Stomach (tissue), 19 donors: ENCODE measurements at places on chromosomes 3 and 15. TPM values are rescaled to one million over a fixed set of nuclear protein-coding genes. Genes with fewer than 3 reads are reported as not detected.

GRCh38 chr3:60952055-60952454 lies 299.2 kb downstream of the FHIT start:
- DNase-seq = no peak

- DNase-seq = no peak
Measured at GRCh38 chr3:46070595-46071093, 43.4 kb upstream of the XCR1 start.

GRCh38 chr3:152557302-152557999 lies 277.5 kb upstream of the P2RY1 start:
- no peak for DNase-seq

DNA sequence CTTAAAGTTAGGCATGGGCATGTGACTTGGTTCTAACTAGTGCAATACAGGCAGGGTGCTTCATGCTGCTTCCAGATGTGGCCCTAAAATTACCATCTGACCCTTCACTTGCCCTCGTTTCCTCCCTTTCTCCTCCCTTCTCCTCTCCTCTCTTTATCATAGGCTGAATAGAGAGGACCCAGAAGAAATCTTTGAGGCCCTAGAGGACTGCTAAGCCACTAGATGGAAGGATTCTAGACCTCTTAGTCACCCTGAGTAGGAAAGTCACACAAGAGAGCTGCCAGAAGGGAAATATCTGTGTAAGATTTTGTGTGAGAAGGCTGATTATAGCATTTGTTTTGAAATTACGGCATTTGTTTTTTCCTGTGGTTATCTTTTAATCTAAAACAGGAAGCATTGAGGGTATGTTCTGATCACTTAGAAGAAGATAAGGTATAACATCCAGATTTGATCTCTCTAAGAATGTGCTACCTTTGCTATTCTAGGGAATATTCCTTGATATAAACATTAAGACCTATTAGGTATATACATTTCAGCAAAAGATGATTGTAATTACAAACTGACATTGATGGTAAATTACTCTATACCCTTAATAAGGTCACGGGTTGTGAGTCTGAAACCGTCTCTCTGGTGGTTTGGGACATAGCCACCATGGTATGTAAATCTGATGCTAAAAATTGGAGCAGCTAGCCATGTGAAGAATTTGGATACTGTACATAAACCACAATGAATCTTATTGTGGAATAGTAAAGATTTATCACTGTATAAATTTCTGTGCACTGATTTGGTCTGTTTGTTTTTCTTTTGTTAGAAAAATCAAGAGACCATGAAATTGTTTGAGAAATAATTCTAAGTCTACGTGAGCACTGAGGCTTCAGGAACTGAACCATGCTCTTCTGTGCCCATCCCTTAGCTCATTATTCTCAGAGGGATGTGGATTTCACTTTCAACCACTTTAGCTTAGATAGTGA lies 84.1 kb downstream of the TP63 start:
- peak; percentile 18 for DNase-seq

GRCh38 chr3:44894485-44894884 lies 20.1 kb downstream of the TGM4 start:
- DNase-seq = no peak

GRCh38 chr3:169552533-169552932 lies 111.0 kb downstream of the MECOM start:
- peak; percentile 22 for DNase-seq

- DNase-seq = no peak
Measured at GRCh38 chr15:22872936-22873701, 34.7 kb downstream of the NIPA2 start.

DNA sequence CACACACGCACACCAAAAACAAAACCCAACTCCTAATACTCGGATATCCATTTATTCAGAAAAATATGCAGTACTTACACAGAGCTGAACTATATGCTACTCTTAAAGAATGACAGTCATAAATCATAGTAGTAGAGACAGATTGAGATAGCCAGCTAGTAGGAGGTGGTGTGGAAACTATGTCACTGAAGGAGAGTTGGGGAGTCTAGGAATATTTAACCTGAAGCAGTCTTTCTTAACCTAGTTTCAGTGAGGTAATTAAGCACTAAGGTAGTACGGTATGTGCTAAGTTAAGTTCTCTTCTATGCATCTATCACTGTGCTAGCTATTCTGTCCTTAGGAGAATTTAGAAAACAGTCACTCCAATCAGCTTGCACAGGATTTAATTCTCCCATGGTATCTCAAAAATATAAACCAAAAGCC lies 54.2 kb downstream of the ANKRD28 start:
- DNase-seq = no peak

DNA sequence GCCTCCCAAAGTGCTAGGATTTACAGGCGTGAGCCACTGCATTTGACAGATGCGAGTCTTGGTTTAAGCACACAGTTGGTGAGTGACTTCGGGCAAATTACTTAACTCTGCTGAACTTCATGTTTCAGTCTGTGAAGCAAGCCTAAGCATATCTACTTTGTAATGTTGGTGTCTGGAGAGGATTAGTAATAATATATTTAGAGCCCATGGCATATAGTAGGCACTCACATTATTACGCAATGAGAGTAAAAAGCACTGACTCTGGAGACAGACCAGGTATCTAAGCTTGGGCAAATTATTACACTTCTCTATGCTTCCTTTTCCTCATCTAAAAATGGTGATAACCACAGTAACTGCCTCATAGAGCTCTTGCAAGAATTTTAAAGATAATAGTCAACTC lies 208.7 kb upstream of the P2RY1 start:
- DNase-seq = no peak

- no peak for DNase-seq
Measured at GRCh38 chr3:151283387-151283786, 5.0 kb upstream of the P2RY14 start.

DNA sequence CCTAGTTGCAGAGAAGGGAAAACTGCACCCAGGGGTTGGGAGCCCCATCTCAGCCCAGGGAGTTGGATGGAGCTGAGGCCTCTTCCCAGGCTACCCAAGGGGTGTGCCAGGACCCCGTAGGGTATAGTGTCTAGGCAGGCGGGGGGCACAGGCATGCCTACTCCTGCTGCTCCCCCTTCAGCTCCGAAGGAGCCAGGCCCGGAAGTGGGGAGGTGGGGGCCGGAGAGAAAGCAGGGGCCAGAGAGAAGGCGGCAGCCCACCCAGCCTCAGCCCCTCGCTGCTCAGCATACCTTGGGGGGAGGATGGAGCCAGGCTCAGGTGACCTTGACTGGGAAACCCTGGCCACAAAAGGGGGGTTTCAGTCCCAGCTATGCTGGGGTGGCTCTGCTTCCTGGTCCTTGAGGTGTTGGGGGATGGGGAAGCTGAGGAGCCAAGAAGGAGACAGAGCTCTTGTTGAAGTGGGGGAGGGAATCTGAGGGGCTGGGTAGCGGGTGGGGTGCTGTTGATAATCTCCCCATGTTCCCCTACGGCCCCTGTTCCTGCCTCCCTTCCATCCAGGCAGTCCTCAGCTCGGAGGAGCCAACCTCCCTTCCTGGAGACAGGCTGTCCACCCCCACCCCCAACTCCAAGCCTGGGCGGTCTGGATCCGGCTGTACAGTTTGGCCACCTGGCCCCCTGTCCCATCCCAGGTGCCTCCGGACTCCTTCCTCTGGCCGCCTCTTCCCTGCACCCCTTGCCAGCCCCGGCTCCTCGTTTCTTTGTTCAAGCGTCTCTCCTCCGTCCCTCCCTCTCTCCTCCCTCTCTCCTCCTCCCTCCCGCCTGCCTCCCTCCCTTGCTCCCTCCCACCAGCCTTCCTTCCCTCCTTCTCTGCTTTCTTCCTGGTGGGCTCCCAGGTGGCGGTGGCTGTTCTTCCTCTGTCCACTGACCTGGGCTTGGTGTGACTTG lies 1.7 kb downstream of the SEMA3F start:
- DNase-seq = peak; percentile 57

DNA sequence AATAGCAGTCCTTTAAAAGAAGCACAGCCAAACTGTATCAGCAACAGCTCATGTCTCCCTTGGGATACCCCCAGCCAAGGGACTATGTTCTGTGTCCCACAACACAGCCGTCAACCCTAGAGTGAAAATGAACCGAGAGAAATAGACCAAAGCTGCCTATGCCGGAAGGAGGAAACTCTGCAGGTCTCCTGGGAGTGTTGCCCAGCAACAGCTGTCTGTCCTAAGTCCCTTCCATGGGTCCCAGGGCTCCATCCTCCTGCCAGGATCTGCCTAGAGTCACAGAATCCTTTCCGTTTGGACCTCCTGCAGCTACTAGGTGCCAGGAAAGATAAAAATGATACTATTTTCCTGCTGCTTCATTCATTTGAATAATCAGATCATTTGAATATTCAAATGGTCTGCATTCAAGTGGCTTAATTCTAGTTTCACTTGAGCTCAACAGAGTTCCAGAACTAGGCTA lies 53.1 kb downstream of the TRANK1 start:
- peak; percentile 59 for DNase-seq

DNA sequence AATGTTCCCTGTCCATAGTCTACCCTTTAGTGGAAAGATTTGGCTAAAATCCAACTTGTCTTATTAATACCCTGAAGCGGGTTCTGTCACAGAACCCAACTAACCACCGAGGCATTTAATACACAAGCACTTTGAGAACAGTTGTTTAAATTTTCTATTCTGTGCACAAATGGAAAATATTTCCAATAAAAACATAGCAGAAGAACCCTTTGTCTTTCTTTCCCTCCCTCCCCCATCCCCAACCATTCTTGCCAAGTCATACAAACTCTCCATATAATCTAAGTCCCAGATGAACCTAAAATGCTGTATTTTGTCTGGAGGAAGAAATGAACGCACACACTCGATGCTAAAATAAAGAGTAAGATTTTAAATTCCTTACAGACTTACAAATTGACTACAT lies 126.9 kb upstream of the STRIT1 start:
- DNase-seq = no peak

DNA sequence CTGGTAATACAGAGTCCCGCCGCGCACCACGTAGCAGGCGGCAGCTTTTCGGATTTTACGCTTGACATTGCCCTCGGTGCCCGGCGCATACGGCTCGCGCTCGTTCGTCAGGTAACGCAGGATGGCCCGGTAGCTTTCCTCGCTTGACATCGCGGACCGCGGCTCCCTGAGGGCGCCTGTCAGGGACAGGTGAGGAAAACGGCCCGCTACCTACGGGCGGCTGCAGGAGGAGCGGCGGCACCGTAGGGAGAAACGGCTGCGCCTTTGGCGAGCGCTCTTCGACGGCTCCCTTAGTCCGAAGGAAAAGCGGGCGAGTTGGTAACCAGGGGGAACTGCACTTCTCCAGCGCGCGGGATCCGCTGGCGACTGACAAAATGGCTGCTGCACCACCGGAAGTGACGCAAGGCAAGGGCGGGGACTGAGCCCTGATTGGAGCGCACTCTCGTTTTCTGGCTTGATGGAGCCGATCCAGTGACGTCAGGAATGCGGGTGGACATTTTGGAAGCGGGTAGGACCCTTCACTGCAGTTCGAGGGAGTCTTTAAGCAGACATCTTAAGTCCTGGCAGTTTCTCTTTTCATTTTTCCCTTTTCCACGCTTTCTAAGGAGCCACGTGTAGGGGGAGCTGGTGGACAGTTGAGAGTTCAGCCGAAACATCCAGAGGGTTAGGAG lies at the start of gene ZBTB11:
Gene ZBTB11, minus strand, starts transcription at position 368 of the 671 bp plus-strand sequence. Its CDS starts 218 bp downstream, at position 150.
- peak; percentile 100 for DNase-seq

DNA sequence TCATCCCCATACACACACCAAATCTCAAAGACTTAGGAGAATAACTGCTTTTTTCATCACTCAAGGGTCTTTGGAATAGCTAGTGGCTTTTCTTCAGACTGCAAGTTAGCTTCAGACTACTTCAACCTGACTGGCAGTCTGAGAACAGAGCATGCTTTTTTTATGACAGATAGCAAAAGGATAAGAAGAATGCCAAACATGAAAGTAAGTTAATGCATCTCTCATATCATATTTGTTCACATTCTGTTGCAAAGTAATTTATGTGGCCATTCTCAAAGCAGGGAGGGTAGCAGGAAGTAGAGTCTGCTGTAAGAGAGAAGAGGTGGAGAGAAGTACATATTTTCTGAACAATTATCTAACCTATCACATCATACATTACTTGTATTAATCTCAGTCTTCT lies 544.4 kb downstream of the ZPLD1 start:
- no peak for DNase-seq

- no peak for DNase-seq
Measured at GRCh38 chr3:149384911-149385321, 7.5 kb upstream of the TM4SF1 start.

GRCh38 chr3:151230646-151231045 lies 27.6 kb upstream of the GPR171 start:
- no peak for DNase-seq

GRCh38 chr15:64535460-64536243 lies 75.3 kb downstream of the ZNF609 start:
- DNase-seq = no peak

- DNase-seq = no peak
Measured at GRCh38 chr15:57541271-57541670, 50.4 kb upstream of the MYZAP start.

DNA sequence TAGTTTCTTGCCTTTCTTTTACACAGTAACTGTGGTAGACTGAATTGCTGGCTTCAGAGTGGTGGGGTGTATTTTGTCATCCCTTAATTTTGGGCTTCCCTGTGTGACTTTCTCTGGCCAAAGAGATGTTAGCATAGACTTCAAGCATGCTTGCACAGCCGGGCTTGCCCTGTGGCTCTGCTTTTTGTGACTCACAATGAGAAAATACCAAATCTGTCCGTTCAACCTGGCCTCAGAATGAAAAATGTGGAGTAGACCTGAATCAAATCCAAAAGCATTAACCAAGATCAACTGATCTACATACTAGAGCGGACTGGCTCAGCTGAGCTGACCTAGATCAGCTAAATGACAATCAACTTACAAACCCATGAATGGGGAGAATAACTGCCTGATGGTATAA lies 51.4 kb downstream of the PLAAT1 start:
- no peak for DNase-seq

CCDC9B gene
- total RNA-seq = 0.58 TPM

DAG1 gene
- total RNA-seq = 33.0 TPM

ABI3BP gene
- 152 TPM for total RNA-seq

ZNF501 gene
- 3.5 TPM for total RNA-seq

SNTN gene
- total RNA-seq = not detected

PTPN23 gene
- 26.3 TPM for total RNA-seq

SLC9C1 gene
- not detected for total RNA-seq

RGMA gene
- total RNA-seq = 30.1 TPM

PLSCR2 gene
- not detected for total RNA-seq

MEX3B gene
- total RNA-seq = 0.45 TPM

TRPM1 gene
- not detected for total RNA-seq

CCK gene
- not detected for total RNA-seq
